ENCODE measurements at places on chromosomes 1 and 21.

DNA sequence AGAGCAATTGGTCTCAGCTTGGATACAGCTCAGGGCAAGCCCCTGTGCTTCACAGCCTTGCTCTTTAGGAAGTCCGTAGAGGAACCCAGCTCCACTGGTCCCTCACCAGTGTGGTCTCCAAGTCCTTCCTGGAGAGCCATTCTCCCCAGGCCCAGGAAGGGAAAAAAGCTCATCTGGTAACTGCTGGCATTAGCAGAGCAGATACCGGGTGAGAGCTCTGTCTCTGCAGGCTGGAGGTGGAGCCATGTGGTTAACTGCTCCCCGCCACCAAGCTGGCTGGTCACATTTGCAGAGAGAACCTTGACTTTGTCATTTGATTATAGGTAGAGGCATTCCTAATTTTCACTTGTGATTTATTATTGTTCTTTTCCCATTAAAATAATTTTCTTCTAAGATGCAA is 169.6 kb downstream of the ROR1 start:
- DNase-seq, result no peak

- no peak for DNase-seq
These were observed 24.8 kb downstream of the GNG4 start for GRCh38 chr1:235624721-235625333.

DNA sequence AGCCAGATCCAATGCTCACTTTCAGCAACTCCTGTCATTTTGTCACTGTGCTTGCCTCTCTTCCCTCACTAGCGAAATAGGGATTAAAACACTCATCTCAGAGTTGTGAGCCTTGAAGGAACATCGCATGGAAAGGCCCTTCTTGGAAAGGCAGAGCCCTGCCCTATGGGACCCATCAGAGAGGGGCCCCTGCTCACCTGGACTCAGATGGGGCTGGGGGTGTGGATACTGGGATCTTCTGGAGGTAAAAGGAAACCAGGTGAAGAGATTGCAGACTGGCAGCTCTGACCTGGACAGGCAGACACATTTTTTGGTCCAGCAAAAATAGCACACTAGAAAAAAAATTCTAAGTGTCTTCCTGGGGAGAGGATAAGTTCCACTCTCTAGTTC is 54.2 kb upstream of the EPS8L3 start:
- DNase-seq, result no peak

- no peak for DNase-seq
These were observed 93.2 kb upstream of the KCNK2 start for GRCh38 chr1:214989341-214989740.

- no peak for DNase-seq
These were observed 3.1 kb upstream of the HMGCS2 start for GRCh38 chr1:119771770-119772169.

GRCh38 chr21:21097466-21097865 is 99.3 kb downstream of the NCAM2 start:
- DNase-seq, result no peak

All from NCI-H1048 (cell line).